ENCODE measurements at places on chromosomes 13 and 19.

GRCh38 chr19:9566729-9567128, 17.6 kb downstream of the ZNF121 start:
- DNase-seq = no peak

GRCh38 chr19:38304866-38305429, 897 bp downstream of the C19orf33 start:
- DNase-seq = no peak

- no peak for DNase-seq
These were observed 32.2 kb downstream of the F2RL3 start for GRCh38 chr19:16920816-16921529.

GRCh38 chr19:46193678-46194077, 35.9 kb upstream of the IGFL1 start:
- no peak for DNase-seq

DNA sequence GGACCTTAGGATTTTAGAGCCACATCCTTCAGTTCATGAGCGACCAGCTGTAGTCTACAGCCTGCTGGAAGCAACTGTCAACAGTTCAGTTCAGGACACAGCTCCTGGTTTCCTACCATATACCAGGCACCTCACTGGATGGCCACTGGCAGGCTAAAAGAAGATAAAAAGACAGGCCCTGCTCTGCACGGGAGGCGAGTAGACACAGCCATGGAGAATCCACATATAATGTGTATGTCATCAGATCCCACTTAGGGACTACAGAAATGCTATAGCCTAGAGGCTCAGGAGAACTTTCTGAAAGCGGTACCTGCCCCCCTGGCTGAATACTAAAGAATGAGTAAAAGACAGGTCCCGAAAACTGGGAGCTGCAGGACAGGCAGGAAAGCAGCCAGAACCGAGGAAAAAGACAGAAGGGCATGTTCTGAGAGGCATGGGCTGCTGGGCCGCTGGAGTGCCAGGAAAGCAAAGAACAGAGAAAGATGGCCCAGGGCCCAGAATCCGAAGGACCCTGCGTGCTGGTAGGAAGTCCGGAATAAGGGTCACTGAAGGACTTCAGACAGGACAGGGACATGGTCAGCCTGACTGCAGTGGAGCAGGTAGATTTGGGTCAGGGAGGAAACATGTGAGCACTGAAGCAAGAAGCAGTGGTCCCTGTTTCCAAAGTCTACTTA, 23.5 kb downstream of the DZIP1 start:
- DNase-seq = no peak

Measured in activated CD4-positive, alpha-beta T cell treated with anti-CD3 and anti-CD28 coated beads, Interleukin-2, amount 50 U/mL, for 16 hours (primary cell).